ENCODE measurements at places on chromosomes 1 and 21. TPM values are rescaled to one million over a fixed set of nuclear protein-coding genes. Genes with fewer than 3 reads are reported as not detected.

- no peak overlapping the region for H3K27ac ChIP-seq
- no peaks in the 10 kb centered on the region for H3K4me1 ChIP-seq
- no peaks in the 10 kb centered on the region for H3K36me3 ChIP-seq
- H3K27me3 ChIP-seq: no peaks in the 10 kb centered on the region
These were observed 36.4 kb downstream of the RXRG start for GRCh38 chr1:165408518-165408917.

The LCE1E gene
- total RNA-seq: not detected

The GJB4 gene
- total RNA-seq: not detected

The GATAD2B gene
- total RNA-seq: 36.8 TPM

DNA sequence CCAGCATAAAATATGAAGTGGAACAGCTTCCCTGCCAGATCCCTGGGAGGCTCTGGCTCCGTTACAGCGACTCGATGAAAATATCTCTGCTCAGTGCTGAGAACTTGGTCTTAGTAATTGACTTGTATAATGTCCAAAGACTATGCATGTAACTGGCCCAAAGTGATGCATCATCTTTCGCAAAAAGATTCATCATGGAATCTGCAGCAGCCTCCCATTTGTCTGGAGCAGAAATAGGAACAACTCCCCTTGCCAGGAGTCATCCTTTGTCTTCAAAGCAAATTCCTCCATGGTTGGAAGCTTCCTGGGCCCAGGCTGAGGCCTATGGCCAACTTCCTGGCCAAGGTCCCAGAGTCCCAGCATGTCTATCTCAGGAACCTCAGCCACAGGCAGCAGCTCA is 16.9 kb upstream of the SLC6A17 start:
- H3K27me3 ChIP-seq: peaks cover 86% of the 10 kb centered on the region
- no peaks in the 10 kb centered on the region for H3K36me3 ChIP-seq
- no peaks in the 10 kb centered on the region for H3K4me1 ChIP-seq
- DNase-seq: no peak

GRCh38 chr1:222785529-222785928 is 29.3 kb upstream of the DISP1 start:
- H3K27ac ChIP-seq: no peak overlapping the region
- no peak for DNase-seq
- no peaks in the 10 kb centered on the region for H3K4me1 ChIP-seq
- no peak overlapping the region for H3K4me3 ChIP-seq

DNA sequence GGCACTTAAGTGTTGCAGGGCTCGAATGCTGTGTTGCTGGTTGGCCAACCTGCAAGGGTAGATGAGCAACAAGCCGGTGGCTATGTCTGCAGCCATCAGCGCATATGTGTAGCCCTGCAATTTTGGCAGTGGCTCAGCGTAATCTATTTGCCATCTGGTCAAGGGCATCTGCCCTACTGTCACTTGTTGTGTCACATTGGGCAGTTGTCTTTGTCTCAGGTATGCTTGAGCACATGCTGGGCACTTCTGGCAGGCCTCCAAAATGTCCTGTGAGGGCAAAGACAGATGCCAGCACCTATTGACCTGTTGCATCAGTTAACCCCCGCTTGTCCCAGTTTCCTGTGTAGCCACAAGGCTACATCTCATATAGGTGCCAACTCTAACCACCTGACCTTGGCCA is 111.8 kb downstream of the GDAP2 start:
- no peaks in the 10 kb centered on the region for H3K27me3 ChIP-seq
- no peaks in the 10 kb centered on the region for H3K4me1 ChIP-seq
- no peaks in the 10 kb centered on the region for H3K36me3 ChIP-seq
- H3K27ac ChIP-seq: no peak overlapping the region
- DNase-seq: no peak

The SLC45A3 gene
- 6.3 TPM for total RNA-seq

The LRRC3 gene
- 5.7 TPM for total RNA-seq

- H3K36me3 ChIP-seq: no peaks in the 10 kb centered on the region
- no peak overlapping the region for H3K4me3 ChIP-seq
- no peak overlapping the region for H3K27ac ChIP-seq
- peaks cover 53% of the 10 kb centered on the region for H3K27me3 ChIP-seq
- no peak for DNase-seq
These were observed 51.1 kb downstream of the RIPK4 start for GRCh38 chr21:41715649-41716281.

The CD53 gene
- 261 TPM for total RNA-seq

DNA sequence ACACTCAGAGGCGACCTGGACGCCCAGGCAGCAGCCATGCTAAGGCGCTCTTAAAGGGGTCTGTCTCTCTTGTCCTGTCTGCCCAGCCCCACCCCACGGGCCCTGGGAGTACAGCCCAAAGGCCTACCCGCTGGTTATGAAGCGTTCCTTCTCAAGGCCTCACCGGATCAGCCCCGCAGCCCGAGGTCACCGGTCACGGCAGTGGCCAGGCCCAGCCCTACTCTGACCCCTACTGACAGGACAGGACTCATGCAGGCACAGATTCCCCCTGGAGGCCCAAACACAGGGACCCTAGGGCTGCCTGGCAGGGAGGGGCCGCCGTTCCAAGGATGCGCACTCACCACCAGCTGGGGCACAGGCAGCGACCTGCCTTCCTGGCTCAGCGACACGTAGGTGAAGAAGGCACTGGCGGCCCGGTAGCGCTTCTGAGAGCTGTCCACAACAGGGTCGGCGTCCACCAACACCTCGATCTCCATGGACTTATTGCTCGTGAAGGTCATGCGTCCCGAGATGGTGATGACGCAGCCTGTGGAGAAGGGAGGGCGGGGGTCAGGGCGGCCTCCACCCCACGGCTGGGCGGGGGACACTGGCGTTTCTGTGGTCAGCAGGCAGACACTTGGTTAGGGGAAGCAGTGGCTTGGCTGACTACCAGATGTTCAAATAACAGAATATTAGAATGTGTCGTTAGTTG is 20.0 kb upstream of the GPR153 start:
- H3K4me1 ChIP-seq: peaks cover 6% of the 10 kb centered on the region
- no peak for DNase-seq
- no peak overlapping the region for H3K4me3 ChIP-seq
- H3K27me3 ChIP-seq: no peaks in the 10 kb centered on the region
- no peak overlapping the region for H3K27ac ChIP-seq

The NTNG1 gene
- total RNA-seq: 12.7 TPM

The OLIG1 gene
- total RNA-seq: 4.2 TPM

The TTC22 gene
- 7.7 TPM for total RNA-seq
